Stimulated activated CD8-positive, alpha-beta memory T cell treated with anti-CD3 and anti-CD28 coated beads, Interleukin-15, amount 100 ng/mL, for 1 hour (primary cell): ENCODE measurements at places on chromosomes 1 and 21.

- no peak for DNase-seq
These were observed 43.7 kb downstream of the SLC27A3 start for GRCh38 chr1:153818876-153819275.

- DNase-seq, result no peak
These were observed 63.7 kb downstream of the MAP10 start for GRCh38 chr1:232868793-232869491.

DNA sequence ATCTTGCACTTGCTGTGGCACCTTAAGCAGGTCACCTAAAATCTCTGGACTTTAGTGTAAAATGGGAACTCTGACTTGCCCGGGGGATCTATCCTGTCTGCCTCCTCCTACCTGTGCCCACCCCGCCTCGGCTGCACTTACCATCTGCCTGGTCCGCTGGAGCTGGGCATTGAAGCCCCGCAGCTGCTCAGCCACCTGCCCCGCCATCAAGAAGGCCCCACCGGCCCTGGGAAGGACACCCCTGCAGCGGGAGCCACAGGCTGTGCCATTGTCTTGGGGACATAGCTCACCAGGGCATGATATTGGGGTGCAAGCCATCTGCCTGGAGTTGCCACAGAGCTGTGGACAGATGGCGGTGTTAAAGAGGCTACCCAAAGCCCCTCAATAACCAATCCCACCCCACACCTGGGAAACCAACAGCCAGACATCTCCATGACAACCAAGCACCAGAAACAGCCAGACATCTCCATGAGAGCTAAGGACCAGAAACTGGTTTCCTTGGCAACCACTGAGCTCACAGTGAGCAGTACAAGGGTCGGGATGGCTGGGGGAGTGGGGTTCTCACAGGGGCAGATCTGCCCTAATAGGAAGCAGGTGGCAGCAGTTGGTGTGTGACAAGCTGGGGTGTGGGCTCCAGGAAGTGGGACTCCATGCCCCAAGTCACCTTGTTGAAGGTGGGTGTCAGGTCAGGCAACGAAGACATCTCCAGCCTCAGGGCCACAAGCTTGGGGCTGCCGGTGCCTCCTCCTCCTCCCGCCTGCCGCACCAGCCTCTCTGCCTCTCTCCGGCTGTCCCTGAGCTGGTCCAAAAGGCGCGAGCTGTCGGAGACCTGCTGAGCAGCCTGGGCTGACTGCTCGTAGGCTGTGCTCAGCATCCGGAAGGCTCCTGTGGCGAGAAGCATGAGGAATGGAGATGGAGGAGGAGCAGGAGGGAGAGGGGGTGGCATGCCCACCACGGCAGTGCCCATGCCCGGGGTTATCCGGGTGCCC, 29.1 kb downstream of the LAMB3 start:
- DNase-seq, result no peak

- DNase-seq, result no peak
These were observed 24.6 kb downstream of the LRRC41 start for GRCh38 chr1:46278807-46279206.

DNA sequence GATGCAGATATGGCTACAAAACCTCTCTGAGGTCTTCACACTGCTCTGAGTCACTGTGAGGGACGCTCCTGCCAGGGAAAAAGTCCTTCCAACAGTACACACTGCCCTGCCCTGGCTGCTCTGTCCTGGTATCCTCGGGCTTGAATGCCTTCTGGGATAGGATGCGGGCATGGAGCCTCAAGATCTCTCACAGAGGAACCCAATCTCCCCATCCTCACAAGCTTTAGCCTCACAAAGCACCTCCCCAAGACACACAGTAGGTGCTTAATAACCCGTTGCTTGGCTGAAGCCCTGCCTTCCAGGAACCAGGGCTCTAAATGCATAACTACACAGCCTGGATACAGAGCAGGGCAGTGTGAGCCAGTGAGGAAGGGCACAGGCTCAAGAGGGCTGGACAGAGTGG, 9.2 kb downstream of the RAP1GAP start:
- no peak for DNase-seq

GRCh38 chr21:18989953-18990495, 586.4 kb upstream of the TMPRSS15 start:
- no peak for DNase-seq

GRCh38 chr1:63891060-63891690, 117.4 kb downstream of the ROR1 start:
- DNase-seq, result no peak

DNA sequence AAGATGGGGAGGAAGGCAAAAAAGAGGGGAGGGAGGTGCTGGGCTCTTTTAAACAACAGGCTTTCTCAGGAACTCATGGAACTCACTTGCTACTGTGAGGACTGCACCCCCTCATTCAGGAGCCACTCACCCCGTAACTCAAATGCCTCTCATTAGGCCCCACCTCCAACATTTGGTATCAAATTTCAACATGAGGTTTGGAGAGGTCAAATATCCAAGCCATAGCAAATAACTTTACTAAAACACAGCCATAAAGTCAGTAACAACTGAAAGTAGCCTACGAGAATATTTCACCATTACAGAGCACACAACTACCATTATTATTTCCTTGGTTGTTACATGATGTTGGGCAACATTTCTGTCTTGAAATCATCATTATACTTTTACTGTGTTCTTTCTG, 13.1 kb upstream of the DMRTB1 start:
- DNase-seq, result no peak

GRCh38 chr1:241413974-241414373, 57.0 kb upstream of the RGS7 start:
- DNase-seq, result no peak

DNA sequence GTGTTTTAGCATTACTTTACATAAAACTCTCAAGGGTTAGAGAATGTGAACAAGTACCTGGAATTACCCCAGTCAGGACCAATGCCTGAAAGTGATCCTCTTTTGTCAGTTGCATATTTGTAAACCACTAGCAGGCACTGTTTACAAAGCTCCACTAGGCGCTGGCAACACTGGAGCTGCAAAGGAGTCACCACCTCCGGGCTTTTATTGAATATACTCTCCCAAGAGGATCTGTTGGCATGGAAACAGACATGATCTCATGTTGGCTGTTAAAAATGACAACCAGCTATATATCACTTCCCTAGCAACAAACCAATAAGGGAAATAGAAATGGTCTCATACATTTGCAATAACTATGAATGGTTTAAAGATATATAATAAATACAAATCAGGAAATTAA, 116.0 kb downstream of the TTLL7 start:
- DNase-seq, result no peak

DNA sequence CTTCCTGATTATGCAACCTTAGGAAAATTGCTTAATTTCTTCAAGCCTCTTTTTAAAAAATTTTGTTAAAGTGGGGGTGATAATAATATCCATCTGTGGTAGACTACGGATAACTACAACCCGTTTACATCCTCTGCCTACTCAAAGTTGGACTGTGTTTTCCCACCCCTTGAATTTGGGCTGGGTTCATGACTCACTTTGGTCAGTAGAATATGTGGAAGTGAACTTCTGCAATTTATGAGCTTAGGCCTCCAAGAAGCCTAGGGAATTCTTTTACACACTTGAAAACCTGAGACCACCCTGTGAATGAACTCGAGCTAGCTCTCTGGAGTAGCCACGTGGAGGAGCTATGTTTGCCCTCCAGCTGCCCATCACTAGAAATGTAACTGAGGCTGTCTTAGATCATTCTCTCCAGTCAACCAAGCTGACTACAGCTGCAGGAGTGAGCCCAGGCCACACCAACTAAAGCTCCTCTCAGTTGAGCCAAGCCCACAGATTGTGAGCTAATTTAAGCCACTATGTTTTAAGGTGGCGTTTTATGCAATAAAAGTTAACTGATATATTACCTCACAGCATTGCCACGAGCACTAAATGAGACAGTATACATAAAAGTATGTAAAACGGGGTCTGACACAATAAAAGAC, 29.6 kb upstream of the CACHD1 start:
- DNase-seq, result no peak

GRCh38 chr1:45840704-45841103, 37.3 kb downstream of the MAST2 start:
- no peak for DNase-seq

GRCh38 chr1:171142416-171143385, 42.4 kb upstream of the FMO2 start:
- DNase-seq, result no peak

GRCh38 chr1:46532095-46532494, 19.4 kb downstream of the KNCN start:
- no peak for DNase-seq

DNA sequence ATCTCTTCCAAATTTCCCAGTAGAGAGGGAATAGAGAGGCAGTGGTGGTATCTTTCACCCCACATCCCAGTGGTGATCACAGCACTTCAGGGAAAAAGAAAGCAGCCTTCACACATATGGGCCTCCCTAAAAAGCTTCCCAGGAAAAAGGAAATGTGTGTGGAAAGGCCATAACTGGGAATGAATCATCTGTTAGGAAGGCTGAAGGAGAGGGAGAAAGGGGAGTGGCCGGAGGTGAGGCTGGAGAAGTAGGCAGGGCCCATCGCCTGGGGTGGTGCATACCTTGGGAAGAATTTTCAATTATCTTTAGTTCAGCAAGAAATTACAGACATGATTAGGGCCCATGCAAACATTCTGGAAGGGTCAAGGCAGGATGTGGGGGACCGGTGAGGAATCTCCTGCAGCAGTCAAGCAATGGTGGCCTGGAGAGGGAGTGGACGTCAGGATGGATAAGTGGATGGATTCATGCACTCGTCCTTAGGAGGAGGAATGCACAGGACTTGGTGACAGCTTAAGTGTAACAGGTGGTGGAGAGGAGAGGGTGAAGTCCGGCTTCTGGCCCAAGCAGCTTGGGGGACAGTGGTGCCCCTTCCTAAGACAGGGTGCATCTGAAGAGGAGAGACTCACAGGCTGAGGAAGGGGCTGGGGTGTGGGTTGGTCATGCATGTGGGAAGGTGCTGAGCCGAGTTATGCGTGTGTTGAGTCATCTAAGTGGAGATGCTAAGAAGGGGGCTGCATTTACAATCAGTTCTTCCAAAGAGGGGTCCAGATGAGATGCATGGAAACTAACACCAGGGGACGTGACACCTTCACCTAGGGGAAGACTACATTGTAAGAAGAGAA, 17.9 kb downstream of the HIVEP3 start:
- DNase-seq, result no peak
